ENCODE measurements at places on chromosomes 12 and 14.

DNA sequence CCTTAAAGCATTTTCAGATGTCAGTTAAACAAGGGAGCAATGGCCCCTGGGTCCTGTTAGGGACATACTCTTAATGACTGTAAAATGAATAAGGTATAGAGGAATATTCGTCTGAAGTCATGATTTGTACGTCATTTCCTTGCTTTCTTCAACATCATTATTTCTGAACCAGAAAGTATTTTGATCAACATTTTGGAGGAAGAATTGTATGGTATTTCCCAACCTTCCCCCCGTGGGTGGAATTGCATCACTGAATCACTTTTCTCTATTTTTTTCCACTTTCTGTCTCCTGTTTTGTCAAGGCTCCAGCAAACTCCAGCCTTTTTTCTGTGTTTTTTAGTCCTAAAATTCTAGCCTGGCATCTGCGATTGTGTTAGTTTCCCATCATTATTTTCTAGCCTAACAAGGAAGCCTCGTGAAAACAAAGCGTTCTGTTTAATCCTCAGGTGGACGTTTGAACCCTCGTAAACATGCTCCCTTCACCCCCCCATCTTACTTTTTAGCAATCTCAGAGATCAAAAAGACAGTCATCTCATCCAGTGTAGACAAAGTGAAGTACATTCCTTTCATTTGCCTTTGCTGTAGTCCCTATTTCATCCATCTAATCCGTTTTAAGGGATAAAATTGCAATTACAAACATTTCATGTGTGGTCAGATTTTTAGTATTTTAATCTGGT is 62.3 kb downstream of the ETV6 start:
- no peak for DNase-seq

DNA sequence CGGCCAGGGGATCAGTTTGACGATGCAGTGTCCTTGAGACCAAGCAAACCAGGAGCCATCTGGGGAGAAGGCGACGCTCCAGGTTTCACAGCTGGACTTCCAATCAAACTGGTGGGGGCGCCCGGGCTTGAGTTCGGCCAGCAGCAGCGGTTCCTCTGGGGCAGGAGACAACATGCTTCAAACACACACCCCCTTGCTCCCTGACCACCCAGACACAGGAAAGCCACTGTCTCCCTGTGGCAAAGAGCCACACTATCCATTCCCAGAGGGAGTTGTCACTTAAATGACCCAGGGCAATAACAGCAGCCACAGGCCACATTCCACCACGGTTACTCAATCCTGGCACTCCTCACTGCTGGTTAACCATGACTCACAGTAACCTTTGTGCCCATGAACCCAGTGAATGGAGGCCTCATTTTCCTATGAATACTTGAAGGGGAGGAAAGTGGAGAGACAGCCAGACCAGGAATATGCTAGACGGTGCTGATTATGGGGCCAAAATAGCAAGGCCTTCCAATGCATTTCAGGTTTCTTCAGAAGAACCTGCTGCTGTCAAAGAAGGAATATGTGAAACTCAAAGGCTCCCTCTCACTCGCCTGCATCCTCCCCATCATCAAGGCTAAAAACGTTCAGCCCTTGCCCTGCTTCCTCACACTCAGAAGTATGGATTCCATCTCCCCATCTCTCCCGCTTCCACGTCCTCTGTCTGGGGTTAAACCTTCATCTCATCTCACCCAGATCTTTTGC is 8.5 kb downstream of the WSB2 start:
- DNase-seq: peak; percentile 44

DNA sequence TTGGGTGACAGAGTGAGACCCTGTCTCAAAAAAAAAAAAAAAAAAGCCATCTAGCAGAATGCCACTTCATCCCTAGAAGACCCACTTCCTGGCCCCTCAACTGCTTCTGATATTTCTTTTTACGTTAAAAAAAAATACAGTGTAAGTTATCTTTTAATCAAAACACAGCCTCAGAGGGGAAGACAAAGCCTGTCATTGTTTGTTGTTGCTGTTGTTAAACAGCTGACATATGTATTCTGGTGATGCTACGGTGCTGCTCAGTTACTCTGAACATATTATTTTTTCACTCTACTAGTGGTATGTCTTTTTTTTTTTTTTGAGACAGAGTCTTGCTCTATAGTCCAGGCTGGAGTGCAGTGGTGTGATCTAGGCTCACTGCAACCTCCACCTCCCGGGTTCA is 75.4 kb downstream of the PAPLN start:
- DNase-seq: no peak

- no peak for DNase-seq
These were observed 22.5 kb downstream of the TMPRSS12 start for GRCh38 chr12:50865266-50865665.

DNA sequence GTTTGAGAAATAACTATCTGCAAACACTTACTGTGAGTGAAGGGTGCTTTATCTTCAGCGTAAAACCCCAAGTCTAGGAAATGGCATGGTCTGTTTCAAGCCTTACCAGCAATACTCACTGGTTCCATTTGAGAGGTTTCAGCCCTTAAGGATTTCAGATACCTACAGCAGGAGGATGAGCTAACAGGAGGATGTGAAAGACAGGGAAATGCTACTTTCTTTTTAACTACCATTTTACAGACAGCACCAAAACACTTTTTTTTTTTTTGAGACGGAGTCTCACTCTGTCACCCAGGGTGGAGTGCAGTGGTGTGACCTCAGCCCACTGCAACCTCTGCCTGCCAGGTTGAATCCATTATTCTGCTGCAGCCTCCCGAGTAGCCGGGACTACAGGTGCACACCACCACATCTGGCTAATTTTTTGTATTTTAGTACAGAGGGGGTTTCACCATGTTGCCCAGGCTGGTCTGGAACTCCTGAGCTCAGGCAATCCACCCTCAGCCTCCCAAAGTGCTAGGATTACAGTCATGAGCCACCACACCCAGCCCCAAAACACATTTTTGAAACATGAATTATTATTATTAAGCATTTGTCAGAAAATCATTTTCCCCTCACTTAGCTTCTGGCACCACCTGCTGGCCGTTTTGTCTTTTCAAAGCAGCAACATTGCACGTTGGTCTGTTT is 4.6 kb downstream of the MTRFR start:
- DNase-seq: peak; percentile 69

DNA sequence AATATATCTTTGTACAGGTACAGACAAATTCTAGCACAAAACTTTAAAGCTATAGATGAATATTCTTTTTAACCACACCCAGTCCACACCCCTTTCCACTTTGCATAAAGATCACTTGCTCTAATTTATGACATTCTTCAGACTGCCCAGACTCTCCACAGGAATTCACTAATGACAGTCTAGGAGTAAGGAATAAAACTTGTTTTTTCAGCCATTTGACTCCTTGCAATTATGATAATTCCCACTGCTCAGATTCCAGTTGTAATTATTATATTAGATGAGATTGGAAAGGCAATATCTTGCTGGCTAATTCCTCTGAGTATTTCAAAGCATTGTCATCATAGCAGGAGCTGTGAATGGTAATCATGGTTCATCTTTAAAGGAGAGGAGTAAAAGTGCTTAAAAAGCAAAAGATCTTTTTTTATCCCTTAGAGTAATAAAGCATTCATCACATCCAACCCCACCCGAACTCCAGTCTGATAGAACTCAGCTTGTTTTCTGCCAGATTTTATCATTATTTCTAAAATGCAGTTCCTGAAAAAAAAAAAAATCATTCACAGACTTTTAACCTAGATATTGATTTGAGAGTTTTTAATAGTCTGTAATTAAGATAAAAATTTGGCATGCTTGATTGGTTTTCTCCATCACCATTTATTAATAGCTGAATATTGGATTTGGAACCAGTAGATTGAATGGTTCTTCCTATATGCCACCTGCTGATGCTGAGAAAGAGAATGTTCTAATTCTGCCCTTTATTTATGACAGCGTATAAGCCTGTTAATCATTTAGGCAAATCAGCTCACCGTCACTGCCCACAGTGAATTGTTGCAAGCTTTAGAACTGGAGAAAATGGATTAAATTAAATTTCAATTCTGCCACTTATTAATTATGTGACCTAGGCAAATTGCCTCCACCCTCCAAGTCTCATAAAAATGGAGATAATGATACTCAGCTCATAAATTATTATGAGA is 93.9 kb upstream of the RASSF8 start:
- no peak for DNase-seq
